ENCODE measurements at places on chromosomes 3 and 15.

DNA sequence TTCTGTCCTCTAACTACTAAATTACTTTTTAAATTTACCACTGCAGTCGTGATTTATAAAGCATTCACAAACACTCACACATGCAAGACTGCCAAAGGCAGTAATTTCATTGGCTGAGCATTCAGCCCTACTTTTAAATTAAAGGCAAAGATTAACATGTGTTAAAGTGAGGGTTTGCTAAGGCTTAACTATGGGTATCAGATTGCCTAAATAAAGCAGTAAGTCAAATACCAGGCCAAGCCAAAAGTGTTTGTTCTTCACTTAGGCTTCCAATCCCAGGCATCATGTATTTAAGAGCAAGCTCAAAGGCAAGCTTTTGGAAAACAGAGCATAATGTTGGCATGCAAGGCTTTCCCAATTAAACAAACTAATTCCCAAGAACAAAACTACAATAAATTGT is 187.3 kb downstream of the SUCNR1 start:
- no peak for DNase-seq

DNA sequence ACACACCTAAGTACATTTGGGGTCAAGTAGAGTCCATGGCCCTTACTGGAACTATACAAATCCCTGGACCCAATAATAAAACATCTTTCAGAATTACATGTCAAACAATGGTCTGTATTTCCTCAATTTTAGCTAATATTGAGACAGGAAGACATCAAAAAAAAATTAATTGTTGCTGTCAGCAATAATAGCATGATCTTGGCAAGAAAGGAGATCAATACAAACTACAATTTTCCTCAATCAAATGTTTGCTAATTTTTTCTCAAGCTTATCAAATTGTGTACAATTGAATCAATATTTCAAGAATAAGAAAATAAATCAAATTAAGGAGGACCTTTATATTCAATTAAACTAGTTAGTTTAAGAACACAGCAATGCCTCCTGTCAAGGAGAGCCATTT is 62.6 kb downstream of the FSIP1 start:
- no peak for DNase-seq

- no peak for DNase-seq
Observed at GRCh38 chr15:76172782-76173181, 113.0 kb downstream of the TMEM266 start.

- no peak for DNase-seq
Observed at GRCh38 chr3:88807491-88808105, 299.8 kb upstream of the EPHA3 start.

DNA sequence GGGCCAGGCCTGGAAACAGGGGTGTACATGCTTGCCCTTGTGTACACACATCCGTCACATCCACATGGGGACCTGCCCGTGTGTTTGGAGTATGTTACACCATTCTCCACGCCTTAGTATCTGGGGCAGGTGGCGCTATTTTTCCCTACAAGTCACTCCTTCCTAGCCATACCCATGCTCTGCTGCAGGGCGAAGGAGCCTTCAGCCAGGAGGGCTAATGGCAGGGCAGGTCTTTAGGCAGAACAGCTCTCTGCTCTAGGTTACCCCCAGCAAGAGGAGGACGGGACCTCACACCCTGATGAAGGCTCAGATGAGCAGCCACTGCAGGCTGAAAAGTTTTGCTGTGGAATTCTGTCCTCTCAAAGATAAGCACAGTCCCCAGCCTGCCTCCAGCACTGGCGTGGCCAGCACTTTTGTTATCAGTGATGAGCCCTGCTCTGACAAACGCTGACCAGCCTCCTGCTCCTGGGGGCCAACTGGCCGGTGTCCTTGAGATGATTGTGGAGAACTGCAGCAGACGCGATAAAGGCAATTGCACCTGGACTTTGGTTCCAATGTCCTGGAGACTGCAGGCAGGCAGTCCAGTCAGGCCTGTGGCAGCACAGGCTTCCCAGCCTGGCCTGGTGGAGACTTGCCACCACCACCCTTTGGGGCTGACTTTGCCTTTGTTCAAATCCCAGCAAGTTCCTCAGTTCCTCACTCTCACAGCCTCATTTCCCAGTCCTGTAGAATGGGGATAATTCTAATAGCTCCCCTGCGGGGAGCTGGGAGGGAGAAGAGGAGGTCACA is 19.8 kb upstream of the PIGZ start:
- peak; percentile 43 for DNase-seq

GRCh38 chr3:119091936-119092677 is 53.9 kb upstream of the TEX55 start:
- no peak for DNase-seq

DNA sequence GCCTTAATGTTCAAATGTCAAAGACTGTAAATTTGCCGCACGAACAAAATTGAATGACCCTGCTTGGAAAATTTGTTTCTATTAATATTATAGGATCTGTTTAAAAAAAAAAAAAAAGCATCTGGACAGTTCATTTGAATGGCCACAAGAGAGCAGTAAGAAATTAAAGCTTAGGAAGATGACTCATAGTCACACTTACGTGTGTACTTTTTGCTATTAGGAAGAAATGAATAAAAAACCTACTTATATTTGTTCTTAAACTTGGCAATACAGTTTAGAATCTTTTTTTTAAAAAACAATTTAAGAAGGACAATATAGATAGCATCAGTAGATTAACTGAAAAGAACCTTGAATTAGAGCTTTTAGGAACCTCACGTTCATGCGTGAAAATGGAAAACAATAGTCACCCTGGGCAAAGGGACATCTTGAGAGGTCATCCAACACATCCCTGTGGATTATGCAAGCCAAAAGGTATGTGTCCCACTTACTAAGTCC is 621.8 kb downstream of the MECOM start:
- DNase-seq = no peak

DNA sequence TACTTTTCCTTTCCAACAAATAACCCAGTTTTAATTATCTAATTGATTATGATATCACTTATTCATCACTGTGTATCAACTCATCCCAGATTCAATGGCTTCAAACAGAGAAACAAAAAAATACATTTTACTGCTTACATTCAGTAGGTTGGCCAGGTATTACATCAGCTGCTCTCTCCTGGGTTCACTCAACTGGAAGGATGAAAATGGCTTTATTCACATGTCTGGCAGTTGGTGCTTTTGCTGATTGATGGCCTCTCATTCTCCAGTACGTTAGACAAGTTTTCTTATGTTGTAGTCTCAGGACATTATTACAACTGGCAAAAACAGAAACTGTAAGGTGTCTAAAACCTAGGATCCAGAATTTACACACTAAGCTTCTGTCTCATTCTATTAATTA is 811.0 kb upstream of the ALCAM start:
- no peak for DNase-seq

DNA sequence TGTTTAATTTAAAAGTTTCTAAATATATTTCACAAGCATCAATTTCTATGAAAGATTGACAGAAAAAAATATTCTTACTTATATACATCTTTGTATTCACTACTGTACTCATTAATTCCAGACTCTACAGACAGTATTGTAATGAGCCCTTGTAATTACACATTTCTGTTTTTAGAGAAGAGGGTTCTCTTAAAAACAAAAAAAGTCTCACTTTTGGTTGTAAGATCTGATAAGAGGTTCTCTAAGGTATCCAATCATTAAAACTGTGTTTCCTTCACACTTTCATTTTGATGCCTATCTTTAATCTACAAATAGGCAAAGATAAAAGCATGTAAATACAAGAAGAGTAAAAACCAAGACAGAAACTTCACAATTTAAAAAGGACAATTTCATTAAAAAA is 75.6 kb downstream of the FBXL22 start:
- DNase-seq = no peak

- no peak for DNase-seq
Observed at GRCh38 chr3:186354100-186354499, 7.9 kb downstream of the DGKG start.

DNA sequence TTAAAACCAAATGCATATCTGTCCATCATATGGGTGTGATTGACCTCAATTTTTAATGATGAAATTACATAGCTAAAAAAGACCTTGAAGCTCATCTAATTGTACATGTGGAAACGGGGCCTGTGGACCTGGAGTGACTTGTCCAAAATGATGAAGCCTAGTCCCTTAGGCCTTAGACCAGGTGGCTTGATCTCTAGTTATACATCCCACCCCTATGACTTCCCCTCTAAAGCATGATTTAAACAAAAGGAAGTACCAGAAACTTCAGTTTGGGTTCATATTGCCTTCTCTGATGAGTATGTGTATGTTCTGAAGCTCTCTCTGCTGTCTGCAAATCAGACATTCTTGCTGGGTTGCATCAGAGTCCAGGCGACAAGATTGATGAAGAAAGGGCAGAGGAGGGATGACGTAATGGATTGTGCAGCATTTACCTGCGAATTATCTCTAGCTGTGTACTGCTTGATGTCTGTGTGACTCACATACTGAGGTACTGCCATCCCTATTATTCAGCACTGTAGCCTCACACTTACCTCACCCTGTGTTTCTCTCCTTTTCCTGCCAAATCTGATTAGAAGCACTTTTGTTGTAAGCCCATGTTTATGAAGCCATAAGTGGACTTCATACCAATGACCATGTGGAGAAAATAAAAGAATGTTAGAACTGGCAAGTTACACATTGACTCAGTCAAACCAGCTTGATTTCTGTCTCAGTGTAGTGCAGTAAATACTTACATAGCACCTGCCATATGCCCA is 111.5 kb downstream of the FILIP1L start:
- DNase-seq = no peak

DNA sequence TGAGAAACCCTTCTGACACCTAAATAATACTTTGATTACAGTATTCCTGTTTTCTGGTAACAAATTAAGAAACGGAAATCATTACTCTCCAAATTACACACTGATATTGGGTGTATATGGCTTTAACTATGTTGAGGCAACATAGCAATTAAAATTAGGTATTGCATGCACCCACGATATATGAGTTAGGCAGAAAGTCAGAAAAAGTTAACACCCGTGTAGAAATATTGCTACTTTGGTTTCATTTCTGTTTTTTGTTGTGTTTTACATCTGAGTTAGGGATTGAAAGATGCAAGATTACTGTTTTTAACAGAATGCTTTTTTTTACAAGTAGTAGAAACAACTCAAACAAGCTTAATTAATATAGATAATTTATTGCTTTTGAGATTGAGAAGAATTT is 327.8 kb downstream of the GBE1 start:
- no peak for DNase-seq

All from aorta (tissue), 5 donors.